ENCODE measurements at places on chromosomes 11 and 22.

DNA sequence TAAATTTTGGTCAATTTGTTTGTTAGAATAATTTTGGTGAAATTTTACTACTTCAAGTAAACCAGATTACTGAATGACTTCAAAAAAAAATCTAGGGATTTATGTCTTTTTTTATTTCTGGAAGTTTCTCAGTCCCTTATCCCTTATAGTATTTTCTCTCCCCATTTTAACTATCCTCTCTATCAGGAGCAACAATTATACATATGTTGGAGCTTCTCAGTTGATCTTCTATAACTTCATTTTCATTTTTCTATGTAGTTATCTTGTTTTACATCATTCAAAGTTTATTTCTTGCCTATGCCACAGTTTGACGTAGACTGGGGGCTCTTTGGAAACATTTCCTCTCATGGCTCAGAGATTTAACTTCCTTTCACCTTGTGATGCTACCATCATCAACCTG, 34.2 kb downstream of the NNMT start:
- DNase-seq: no peak

- DNase-seq: no peak
Measured at GRCh38 chr11:15690320-15690719, 575.6 kb downstream of the INSC start.

DNA sequence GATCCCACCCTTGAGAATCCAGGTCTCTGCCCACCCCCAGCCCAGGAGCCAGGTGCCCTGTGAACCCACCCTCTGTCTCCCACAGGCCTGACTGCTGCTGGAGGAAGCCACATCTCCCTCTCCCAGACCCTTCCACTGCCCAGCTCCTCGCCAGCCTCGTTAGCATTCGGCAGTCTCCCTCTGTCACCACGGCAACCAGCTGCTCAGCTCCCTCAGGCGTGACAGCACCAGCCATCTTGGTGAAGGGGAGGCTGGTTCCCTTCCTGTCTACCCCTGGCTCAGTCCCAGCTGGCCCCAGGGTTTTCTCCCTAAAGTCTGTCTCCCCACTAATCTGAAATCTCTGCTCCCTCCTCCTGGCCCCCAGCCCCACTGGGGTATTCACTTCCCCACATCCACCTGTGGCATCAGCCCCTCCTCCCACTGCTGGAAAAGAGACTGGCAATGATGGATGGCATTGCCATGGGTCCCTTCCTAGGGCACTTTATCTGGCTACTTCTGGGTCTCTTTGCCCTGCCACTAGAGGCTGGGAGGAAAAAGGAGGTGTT, 28.1 kb downstream of the NRXN2 start:
- DNase-seq: no peak

GRCh38 chr11:126591966-126592489, 236.5 kb downstream of the ST3GAL4 start:
- no peak for DNase-seq

GRCh38 chr11:117042689-117043088, 55.5 kb downstream of the SIK3 start:
- DNase-seq: no peak

DNA sequence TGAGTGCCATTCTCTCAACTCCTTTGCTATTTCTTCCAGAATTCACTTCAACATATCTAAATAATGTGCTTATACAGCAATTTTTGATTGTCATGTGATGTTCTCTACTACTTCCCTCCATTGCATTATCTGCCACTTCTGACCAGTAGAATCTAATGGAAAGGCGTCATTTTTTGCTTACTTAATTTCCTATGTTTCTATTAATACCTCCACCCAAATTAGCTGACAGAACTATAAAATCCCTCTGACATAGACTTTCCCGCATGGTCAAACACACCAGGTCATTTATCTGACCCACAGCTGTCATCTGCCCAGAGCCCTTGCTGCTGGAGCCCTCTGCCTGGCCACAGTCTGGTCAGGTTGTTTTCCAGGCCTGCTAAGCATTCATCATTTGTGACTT, 258.6 kb upstream of the NARS2 start:
- DNase-seq: no peak

DNA sequence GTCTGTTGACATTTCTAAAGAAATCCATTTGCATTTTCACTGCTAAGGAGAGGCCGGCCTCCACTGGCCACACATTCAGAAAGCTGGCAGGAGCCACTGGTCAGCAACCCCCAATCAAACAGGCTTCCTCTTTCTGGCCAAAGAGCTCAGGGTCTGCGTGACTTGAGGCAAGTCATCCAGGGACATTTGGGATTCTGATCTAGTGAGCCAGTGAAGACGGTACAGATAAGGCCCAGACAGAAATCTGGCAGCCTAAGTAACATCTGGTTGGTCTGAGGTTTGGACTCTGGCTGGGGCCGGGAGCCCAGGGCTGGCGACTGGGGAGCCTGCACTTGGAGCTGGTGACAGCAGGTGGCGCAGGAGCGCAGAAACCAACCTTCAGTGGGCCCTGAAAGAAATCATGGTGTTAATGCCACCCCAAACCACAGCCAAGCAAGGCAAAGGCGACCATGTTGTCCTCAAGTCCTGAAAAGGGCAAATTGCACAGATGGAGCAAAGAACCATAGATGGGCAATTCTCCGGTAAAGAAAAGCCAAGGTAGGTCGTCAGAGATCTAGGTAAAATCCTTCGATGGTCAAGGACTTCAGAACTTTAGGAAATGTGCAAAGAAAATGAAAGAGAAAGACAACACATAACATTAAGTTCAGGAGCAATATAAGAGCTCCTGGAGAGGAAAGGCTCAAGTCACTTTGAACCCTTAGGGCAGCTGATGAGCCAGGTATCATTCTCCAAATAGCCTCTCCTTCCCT, 99.4 kb upstream of the BLID start:
- no peak for DNase-seq
